Activated T-cell treated with anti-CD3 and anti-CD28 coated beads for 4 hours (primary cell): ENCODE measurements at places on chromosomes 2 and 18.

DNA sequence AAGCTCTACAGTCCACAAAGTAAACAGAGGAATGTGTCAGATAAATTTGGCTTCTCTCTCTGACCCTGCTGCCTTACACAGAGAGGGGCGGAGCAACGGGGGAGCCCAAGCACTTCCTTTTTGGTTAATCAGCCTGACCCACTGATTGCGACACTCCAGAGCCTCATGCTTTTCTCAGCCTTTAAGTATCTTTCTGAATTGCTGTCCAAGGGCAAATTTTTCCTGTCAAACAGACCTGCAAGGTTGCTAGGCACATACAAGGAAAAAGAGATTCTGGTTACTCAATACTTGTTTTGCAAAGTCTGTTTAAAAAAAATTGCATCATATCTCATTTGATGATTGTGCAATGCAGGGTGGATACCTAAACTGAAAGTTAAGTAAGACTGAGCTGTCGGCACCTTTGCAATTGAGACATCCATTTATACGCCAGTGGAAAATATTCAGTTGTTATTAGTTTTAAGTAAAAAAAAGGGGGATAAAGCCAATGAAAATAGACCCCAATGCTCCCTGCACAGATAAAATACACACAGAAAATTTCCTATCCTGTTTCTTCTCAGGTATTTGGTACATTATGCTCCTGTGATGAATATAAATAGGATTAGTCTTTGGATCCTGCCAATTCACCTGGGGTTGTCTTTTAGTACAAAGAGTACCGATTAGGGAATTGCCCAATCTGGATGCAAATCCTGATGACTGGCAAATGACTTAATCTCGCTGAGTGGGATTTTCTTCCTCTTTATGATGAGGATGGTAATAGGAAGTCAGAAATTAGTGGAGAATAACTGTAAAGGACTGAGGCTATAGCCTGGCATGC lies 260.2 kb upstream of the TRIB2 start:
- DNase-seq, result peak; percentile 54

GRCh38 chr2:189411860-189412259 lies 29.4 kb upstream of the WDR75 start:
- no peak for DNase-seq

- DNase-seq, result no peak
These were observed 42.8 kb downstream of the ITSN2 start for GRCh38 chr2:24317491-24317920.

- no peak for DNase-seq
These were observed 123.4 kb downstream of the GULP1 start for GRCh38 chr2:188414869-188415753.

GRCh38 chr18:51537487-51537886 lies 340.0 kb upstream of the MEX3C start:
- DNase-seq, result no peak

DNA sequence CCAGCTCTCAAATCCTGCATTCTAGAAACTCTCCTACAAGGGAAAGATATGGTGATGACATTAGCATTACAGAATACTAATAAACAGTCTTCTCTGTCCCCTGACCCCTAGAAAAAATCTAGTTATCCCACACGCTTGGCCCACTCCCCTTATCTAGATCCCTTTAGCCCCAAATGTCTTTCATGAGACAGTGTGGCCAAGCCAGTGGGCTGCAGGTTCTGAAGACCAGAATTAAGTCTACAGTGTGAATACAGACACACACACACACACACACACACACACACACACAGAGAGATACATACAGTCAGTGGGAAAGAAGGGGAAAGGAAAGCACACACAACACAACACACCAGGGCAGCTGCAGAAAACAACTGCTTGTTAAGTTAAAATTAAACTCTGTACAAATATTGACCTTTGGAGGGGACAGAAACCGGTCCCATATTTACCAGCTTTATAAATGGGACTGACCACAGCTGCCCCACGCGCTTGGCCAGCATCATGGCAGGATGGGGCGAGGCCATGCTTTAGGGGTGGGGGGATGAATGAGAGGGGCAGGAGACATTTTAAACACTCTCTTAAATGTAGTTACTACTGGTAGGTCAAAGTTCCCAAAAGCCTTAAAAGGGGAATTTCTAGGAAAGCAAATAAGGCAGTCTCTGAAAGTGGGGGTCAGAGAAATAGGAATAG lies 49.1 kb downstream of the NHEJ1 start:
- DNase-seq, result no peak

DNA sequence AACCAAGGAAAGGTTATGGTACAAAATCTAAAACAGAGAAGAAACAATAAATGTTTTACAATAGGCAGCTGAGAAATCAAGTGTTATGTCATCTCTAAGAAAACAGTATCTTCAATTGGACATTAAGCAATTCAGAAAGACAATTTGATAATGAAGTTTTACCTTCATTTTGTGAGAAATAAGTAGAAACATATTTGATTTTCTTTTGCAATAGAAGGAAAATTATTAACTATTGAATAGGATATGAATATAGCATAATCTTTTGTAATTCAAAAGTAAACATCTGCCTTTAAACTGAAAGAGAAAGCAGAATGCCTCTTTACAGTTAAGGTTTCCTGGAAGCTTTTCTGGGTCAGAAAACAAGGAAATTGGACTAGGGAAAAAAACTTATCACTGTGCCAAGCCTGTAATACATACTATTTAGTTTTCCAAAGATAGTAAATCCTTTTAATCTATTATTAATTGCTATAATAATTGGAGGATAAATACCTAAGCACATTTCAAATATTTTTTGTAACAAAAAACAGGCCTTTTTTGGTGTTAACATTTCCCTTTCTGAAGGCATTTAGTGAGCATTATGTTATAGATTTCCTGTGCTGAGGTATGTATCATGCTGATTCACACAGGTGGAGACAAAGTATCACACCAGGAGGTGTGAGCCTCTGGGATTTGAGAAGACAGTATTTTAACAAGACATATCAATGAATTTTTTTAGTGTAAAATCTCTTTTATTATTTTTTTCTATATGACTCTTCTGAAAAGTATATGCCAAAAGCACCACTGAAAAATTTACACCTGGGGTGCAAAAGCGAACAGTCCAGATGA lies 947.0 kb upstream of the CDH2 start:
- no peak for DNase-seq

DNA sequence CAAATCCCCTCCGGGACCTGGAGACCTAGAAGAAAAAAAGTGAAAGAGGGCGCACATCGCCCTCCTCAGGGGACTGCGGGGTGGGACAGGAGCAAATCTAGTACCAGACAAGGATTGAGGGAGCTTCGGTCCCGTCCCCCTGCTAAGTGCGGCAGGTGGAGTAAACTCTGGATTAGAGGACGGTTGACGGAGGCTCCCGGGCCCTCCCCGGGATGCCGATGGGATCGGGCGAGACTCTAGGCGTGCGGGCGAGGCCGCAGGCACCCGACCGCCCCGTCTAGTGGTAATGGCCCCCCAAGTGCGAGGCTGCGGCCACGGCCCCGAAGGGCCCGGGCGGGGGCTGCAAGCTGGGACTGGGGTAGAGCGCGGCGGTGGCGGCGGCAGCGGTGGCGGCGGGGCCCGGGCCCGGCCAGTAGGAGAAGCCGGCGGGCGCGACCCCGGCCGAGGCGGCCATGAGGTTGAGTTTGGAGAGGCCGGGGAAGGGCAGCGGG lies 3.5 kb downstream of the FEV start:
- no peak for DNase-seq

GRCh38 chr18:56576826-56577573 lies 61.4 kb downstream of the TXNL1 start:
- no peak for DNase-seq

GRCh38 chr18:75966431-75966830 lies 528.6 kb downstream of the ZNF516 start:
- DNase-seq, result no peak

DNA sequence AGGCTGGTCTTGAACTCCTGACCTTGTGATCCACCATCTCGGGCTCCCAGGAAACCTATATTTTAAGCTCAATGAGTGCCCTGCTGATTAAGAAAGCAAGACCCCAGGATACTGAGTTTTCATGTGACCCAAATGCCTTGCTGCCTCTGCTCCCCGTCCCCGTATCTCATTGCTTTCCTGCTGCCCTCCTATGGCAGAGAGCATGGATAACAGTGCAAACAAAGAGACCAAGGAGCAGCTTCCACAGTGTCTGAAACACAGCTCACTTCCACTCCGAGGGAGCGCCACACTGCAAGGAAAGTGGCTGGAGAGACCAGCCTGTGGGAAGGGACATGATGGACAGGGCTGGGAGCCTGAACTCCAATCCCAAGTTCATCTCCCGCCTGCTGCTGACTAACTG lies 246.8 kb downstream of the TMEM182 start:
- no peak for DNase-seq

GRCh38 chr2:47735912-47736311 lies 47.0 kb upstream of the MSH6 start:
- DNase-seq, result no peak

DNA sequence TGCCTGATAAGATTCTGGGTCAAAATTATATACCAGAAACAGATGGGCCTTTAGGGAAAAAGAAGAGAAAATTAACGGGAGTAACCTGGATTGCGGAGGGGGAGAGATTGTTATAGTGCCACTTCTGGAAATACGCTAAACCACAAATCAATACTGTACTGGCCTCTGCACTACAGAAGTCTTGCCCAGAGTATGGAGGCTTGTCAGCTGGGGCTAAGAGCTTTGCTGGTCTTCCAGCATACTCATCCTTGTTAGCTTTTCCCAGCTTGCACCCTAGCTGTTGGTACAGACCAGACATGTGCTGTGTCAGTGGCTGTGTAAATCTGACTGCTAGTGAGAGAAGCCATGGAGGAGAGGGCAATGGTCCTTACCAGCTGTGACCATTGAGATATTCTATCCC lies 8.9 kb downstream of the AGBL5 start:
- DNase-seq, result no peak

DNA sequence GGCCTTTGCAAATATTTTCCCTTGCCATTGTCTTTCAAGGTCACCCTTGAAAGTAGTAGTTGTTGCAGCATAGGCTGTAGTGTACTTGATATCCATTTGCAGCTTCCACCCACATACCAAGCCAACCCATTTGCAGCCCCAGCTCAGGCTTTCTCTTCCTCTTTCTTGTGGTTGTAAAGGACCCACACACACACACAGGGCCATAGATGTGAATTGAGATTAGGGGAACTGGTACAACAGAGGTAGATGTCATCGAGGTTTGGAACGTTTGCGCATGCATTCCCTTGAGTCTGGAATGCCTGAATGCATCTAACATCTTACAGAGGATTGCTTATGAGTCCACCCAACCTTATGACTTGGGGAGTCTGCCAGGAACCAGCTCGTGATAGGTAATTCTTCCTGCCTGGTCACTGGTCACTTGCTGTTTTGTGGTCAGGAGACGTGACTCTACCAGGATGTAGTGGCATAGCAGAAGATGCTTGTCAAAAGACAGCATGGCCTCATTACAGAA lies 91.9 kb downstream of the MRPS9 start:
- DNase-seq, result no peak

DNA sequence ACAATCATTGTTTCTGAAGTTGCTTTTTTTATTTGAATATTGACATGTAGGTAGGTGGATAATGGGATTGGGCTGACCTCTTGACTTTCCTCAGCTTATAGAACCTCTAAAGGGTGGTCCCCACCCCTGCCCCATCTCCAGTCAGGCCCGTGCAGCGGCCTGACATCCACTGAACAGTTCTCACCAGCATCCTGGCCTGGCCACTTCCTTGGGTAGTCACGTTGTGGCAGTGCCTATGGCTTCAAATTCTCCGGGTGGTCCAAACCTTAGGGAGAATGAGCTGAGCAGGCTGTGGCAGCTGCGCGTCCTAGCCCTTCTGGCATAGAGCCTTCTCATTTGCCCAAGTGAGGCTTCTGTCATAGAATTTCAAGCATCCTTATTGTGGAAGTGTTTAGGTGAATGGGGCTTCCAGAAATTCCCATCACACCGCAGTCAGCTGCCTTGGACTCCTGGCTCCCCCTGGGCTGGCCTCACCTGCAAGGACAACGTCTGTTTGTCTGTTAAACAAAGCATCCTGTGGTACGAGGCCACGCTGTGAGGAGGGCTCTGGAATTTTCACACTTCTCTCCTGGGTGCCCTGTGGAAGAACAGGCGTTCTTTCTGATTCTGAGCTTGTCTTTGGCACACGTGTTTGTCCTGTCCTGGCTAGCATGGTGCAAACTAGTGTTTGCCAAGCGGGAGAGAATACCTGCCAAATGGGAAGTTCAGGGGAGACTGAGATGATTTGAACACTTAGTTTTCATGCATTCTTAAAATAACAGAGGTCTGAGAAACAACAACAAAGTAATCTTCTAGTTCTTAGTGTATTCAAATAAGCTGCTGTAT lies 31.8 kb upstream of the OTOS start:
- DNase-seq, result no peak

DNA sequence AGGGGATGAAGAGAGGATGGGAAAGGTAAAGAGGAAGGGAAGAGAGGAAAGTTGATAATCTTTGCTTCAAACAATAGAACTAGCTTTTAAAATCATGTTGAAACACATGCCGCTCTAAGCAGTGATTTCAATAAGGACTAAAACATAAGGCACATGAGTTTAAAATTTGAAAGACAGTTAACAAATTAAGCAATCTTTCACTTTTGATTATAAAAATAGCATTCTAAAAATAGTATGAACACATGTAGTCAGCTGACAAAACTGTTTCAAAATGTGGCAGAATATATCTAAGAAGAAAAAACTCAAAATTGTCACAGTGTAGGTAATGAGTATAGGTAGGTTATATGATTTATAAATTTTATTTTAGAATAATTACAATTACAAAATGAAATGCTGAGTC lies 25.3 kb downstream of the PSME4 start:
- DNase-seq, result no peak

DNA sequence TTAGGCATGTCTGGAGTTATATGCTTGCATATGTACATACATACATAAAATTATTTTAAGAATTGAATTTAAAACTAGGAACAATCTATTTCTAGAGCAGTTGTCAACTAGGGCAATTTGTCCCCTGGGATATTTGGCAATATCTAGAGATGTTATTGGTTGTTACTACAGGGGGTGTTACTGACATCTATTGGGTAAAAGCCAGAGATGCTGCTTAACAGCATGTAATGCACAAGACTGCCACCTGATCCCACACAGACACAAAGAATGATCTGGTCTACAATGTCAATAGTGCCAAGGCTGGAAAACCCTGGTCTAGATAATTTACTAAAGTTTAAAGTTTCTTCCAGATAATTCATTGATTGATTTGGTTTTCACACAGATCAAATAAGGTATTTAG lies 185.3 kb downstream of the NYAP2 start:
- DNase-seq, result no peak

- DNase-seq, result no peak
These were observed 8.0 kb downstream of the COPS9 start for GRCh38 chr2:240127911-240128607.

- DNase-seq, result no peak
These were observed 120.1 kb upstream of the CCDC195 start for GRCh38 chr2:224836263-224836662.

- no peak for DNase-seq
These were observed 4.1 kb downstream of the ITGA4 start for GRCh38 chr2:181461056-181461997.

- DNase-seq, result no peak
These were observed 610.4 kb upstream of the SLC8A1 start for GRCh38 chr2:41062336-41062735.
